Right renal cortex interstitium (tissue), 3 donors: ENCODE measurements at places on chromosomes 2 and 18.

GRCh38 chr18:3014503-3015203, 1.7 kb upstream of the LPIN2 start:
- DNase-seq, result no peak

- DNase-seq, result no peak
Observed at GRCh38 chr2:177909962-177910361, 162.6 kb downstream of the PDE11A start.

DNA sequence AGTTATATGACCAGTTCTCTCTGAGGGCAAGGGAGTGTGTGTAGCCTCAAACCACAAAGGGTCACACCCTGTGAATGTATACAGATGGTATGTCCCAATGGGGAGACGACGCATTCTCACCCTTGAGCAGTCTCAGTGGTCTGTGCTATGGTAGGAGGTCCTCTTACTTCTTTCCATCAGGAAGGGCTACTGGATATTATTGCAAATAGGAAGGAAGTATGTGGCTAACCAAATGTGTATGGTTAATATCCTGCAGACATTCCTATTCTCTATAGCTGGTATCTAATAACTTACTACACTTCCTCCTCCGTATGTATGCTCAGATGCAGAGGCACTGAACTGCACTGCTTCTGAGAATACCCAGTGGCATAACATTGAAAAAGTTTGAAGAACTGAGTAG, 306.7 kb upstream of the CCDC68 start:
- DNase-seq, result no peak

DNA sequence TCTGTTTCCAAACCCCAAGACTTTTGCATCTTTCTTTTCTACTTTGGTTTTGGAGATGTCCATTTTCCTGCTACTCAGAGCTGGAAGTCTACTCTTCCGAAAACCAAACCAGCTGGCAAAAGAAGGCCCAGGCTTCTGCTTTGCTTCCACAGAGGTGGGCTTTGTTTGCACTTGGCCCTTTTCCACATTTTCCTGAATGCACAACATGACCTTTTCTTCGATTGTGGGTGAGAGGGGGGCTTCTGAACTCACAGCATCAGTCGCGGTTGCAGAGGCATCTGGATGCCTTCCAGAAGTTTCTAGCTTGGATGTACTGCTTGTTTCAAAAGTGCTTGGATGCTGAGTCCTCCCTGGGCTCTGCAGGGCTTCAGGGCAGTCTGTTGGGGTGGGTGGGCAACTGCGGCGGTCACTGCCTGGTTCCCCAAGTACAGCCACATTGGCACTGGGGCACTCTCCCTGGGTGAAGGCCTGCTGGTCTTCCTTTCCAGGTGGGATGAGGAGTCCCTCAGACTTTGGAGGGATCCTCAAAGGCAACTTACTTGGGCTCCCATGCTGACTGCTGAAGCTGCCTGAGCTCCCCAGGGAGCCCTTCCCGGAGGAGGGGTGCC, 112.3 kb upstream of the LYPD1 start:
- no peak for DNase-seq

DNA sequence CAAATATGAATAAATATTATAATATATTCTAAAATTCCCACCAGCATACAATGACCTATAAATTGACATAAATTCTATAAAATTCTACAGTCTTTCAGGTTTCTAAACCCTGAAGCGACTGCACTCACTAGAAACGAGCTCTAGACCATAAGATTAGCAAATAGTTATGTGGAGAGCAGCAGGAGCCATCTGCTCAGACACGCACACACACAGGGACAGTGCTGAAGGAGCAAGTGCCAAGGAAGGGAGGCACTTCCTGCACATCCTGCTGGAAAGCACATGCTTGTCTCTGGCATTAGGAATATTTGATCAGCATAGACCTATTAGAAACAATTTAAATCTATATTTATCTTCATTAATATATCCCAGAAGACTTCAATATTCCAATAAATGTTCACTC, 713.9 kb upstream of the CDH2 start:
- DNase-seq, result no peak

DNA sequence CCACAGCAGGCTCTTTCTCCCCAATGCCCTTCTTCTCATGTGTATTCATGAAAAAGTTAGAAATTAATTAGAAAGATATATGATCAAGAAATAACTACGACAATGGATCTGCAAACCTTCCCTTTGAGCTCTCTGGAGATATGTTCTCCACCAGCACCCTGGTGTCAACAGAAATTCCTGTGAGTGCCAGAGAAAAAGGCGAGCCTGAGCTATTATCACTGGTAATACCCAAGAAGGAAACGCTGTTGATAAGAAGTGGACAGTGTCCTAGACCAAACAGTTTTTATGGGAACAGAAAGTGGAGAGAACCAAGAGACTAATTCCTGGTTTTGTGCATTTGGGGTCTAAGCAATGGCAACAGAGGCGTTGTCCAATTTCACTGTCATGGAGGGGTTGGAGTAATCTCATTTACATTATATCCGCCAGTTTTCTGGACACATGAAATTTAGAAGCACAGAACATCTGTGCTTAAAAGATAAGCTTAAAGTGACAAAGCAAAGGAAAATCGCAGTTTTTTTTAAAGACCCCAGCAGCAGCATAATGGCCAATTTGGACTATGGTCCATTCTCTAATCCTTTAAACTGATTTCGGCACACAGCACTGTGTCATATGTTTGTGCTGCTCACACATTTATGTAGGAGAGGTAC, 47.2 kb upstream of the CDC42EP3 start:
- no peak for DNase-seq

DNA sequence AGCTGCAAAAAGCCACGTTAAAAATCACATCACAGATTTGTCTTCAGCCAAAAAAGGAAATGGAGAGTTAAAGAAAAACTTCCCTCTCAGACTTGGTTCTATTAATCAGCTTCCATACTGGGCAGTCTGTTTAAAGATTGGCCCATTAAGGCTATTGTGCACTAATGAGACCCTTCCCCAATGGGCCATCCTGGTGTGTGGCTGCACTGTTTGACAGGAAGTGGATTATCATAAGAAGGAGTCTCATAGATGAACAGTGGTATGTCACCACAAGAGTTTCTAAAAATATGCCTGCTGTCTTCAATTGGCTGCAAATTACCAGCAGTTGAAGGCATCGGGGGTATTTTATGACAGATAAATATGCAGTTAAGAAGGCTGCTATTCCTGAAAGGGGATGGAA, 247.6 kb upstream of the THSD7B start:
- no peak for DNase-seq

GRCh38 chr2:239161711-239162140, 239.1 kb downstream of the HDAC4 start:
- DNase-seq, result no peak

- DNase-seq, result no peak
Observed at GRCh38 chr2:36667931-36668330, 28.6 kb upstream of the VIT start.
